ENCODE measurements at places on chromosomes 16 and 17.

GRCh38 chr16:14409563-14409962, 220.5 kb downstream of the PARN start:
- no peak for DNase-seq

DNA sequence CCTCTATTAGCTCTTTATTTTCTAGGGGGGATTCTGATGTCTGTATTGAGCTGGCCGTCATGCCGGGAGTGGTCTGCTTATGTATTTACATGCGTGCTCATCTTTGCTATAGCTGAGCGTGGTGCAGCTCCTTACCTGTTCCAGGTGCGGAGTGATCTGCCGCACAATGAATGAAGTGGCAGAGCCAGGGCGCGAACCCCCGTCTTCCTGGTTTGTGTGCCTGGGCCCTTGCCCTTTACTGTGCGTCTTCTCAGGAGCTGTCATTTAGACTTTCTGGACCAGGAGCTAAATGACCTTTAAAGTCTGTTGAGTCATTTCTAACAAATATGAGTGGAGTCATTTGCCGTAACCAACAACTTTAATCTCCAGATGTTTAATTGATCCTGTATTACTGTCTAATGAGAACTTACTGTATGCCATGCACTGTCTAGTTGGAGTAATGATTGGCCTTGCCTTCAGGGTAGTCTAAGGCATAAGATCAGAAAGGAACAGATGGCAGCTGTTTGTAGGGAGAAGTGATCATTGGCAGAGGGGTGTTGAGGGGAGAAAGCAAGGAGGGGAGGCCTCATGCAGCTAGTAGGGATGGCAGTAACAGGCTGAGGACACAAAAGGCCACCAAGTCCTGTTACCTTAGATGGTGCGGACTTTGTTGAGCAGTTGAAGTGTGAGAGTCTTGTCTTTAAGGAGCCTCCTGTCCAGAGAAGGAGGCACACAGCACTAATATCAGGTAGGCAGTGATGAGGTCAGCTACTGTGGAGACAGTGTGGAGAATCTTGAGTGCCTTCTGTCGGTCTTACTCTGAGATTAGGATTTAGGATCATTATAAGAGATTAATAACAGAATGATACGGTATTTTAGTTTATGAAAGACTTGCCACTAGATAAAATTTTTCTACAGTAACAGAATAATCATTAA, 53.9 kb downstream of the USP10 start:
- no peak for DNase-seq

GRCh38 chr17:29560316-29560715, 6.5 kb downstream of the ABHD15 start:
- DNase-seq, result peak; percentile 5

GRCh38 chr17:31291820-31292219, 5.2 kb downstream of the OMG start:
- DNase-seq, result no peak

- peak; percentile 59 for DNase-seq
These were observed at the start of gene ZNF385C for GRCh38 chr17:42097691-42098631. TSS of gene ZNF385C (minus strand) at chr17:42098473. CDS start at chr17:42063056, 35,417 bp downstream.

- no peak for DNase-seq
These were observed 14.5 kb downstream of the ZFPM1 start for GRCh38 chr16:88467541-88467944.

- no peak for DNase-seq
These were observed 102.8 kb downstream of the SSH2 start for GRCh38 chr17:29827179-29827578.

- DNase-seq, result no peak
These were observed 136.9 kb downstream of the RAB11FIP4 start for GRCh38 chr17:31528291-31528874.

DNA sequence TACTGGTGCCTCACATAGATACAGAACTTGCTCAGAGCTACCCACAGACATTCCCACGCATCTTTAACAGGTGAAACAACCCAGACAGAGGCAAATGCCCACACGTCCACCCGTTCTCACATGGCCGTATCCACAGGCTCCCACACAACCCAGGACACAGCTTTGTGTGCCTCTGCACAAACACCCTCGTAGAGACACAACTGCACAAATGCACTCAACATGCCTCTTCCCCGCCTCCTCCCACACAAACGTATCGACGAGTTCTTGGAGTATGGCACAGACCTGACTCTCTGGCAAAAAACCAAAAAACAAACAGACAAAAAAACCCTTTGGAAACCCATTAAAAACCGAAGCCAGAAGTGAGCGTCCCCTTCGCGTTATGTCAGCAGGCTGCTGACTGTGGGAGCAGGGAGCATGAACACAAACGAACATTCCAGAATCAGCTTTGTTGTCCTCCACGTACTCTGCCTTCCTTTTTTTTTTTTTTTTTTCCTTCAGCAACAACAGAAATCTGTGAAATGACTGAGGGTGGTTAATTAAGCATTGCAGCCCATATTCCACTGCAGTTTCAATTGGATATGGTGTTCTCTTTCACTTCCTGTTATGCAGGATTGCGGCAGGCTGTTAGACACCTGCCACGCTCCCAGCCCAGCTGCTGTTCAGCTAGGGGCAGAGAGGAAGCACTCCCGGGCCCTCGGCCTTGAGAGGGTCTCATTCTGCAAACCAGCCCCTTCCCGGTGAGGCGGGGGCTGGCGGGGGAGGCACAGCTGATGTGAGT, 313.7 kb downstream of the MAF start:
- peak; percentile 41 for DNase-seq

DNA sequence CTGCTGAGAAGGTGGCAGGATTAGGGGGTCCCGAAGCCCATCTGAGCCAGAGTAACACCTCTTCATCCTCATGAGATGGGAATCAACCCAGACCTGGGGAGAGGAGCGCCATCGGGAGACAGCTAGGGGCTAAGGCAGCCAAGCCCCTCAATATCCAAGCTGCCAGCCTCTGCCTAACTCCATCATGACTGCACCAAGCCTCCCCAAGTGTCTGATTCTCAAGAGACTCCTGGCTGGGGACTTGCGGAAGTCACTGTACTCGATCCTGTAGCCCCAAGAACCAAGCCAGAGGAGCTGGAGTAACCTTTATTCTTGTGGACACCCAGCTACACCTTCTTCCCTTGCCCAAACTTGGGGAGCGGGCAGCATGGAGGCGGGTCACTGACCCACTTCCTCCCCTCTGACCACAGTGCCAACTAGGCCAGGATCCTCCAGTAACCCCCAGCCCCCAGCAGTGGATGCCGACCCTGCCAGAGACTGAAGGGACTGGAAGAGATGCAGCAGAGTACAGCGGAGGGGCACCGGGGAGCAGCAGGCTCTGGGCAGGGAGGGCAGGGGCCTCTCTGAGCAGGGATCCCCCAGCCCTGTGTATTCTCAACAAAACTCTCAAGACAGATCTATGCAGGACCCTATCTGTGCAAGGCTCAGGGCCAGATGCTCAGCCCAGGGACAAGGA, 13.3 kb downstream of the HDAC5 start:
- no peak for DNase-seq

DNA sequence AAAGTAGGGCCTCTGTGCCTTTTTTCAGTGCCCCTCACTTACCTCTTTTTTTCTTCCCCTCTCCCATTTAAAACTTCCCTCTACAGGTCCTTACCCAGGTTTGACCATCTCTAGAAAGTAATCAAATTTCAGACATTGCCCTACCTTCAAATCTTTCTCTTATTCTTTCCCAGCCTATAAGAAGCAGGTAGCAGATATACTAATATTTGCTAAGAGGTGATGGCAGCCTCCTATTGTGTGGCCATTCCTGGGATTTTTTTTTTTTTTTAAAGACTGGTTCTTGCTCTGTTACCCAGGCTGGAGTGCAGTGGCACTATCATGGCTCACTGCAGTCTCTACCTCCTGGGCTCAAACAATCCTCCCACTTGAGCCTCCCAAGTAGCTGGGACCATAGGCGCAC, 111.1 kb upstream of the HAS3 start:
- no peak for DNase-seq

DNA sequence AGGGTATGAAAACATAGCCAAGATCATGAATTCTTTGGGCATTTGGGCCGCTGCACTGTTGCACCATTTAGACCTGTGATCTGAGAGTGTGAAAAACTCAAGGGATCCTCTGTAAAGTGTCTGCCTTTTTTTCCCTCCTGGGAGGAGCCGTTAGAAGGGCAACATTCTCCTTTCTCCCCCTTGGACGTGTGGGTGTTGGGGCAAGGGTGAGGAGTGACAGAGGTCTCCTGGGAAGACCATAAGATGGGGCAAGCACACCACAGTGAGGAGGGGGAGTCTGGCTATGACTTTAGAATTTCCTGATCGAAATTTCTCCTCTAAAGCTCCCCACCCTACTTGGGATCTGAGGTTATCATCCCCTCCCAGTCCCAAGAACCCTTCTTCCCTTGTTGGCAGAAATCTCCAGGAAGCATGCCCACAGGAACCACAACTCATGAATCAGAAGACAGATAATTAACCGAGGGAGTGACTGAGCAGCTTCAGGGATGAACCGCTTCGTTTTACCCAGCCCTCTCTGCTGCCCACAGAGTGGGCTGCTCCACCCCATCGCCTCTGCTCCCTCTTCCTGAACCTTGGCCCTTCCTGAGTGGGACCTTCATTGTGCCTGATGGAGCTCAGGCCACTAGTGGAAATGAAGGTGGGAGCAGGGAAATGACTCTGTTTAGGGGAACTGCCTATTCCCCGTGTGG, 4.2 kb downstream of the ITGB3 start:
- no peak for DNase-seq

DNA sequence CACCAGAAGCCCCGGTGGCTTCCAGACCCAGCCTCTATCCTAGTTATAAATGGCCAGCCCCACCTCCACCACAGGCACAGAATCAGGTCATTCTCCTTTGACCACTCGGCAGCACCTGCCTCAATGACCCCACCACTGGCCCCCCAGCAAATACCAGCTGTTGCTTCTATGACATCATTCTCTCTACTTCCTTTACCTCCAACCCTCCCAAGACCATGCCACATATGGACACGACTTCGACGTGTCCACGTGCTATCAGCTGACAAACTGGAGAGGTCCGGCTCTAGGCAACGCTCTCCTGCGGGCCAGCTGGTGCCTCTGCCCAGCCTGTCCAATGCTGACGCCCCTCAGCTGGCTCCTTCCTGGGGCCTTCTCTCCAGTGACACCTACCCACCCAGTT, 5.9 kb downstream of the ALYREF start:
- DNase-seq, result no peak

- DNase-seq, result peak; percentile 51
These were observed 61.9 kb upstream of the CCL1 start for GRCh38 chr17:34424814-34425491.

Data from WTC11 (cell line).